ENCODE measurements at places on chromosomes 11 and 22.

DNA sequence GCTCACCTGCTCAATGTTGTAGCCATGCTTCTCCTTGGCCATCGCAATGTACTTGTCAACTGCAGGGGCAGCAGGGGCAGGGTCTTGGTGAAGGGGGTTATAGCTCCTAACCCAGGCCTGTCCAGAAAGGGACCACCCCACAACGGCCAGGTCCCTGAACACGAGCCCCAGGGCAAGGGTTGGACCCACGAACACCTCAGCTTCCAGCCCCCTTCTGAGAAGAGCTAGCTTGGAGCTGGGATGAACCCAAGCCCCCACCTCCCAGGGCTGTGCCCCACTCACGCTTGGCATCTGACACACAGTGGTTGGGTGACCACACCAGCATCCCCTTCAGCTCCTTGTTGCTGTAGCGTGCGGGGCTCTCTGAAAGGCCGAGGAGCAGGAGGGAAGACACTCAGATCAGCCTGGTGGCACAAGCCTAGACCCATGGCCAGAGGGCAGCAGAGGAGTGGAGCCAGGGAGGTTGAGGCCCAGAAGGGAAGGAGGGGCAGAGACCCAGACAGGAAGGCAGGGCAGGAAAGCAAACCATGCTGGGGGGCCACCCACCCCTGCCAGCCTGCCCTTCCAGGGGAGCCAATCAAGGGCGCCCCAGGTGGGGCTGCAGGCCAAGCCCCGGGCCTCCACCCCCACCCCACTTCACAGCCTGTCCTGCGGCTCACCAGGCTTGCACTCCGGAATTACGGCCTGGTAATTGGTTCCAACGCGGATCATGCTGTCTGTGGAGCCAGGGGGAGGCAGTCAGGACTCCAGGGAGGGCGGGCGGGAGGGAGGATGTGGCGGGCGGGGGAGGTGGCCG, 1.9 kb downstream of the RCOR2 start:
- DNase-seq, result peak; percentile 37

- peak; percentile 83 for DNase-seq
Observed at GRCh38 chr22:40020956-40021355, 26.2 kb downstream of the FAM83F start.

DNA sequence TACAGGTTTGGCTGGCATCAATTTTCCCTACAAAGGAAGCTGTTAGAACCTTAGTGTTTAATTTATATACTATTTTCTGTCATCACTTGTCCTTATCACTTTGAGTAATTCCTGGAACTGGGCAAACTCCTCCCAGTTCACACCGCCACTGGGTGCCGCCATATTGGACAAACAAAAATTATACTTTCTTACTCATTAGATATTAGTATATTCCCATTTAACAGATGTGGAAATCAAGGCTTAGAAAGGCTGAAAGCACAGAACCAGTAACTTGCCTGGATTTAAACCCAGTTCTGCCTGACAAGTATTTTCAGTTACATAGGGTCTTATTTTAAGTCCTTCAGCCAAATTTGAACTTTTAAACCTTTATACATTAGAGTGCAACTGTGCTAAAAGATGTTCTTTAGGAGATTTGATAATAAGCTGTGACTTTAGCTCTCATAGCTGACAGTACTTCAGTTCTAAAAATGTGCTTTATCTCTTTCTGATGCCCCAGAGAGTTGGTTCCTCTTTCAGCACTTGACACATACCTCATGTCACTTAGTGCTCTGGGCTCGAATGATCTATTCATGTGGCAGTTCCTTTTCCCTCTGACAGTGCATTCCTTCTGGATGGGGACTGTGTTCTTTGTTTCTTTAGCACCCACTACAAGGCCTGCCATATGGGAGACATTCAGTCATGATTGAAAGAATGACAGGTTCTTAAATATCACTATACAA, 25.4 kb downstream of the COA4 start:
- DNase-seq, result no peak

GRCh38 chr11:129691142-129691541, 124.5 kb upstream of the TMEM45B start:
- no peak for DNase-seq

GRCh38 chr11:123678246-123678645, 23.8 kb upstream of the SCN3B start:
- DNase-seq, result no peak

GRCh38 chr11:7020183-7020917, at the start of the genes NLRP14 and ZNF214:
Gene NLRP14 (plus strand): TSS chr11:7020479. CDS start chr11:7038587, 18,108 bp downstream.
Gene ZNF214 (minus strand): TSS chr11:7020346. CDS start chr11:7002835, 17,511 bp downstream.
- peak; percentile 96 for DNase-seq

- DNase-seq, result no peak
Observed at GRCh38 chr11:42161886-42162285, 702.4 kb upstream of the LRRC4C start.

DNA sequence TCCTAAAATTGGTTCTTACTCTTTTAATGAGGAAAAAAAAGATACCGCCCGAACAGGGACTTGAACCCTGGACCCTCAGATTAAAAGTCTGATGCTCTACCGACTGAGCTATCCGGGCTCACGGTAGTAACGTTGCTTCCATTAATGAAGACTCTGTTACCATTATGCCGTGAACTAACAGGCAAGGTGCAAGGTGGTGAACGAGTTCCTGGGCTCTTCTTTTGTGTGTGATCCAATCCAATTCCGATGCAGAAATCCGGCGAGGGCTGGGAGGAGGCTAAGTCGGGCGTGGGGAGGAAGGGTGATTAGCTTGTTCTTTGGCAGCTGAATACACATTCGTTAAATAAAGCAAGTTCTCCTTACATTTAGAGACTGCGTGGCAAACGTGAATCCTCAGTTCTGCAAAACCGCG, 49.0 kb downstream of the OR4D9 start:
- peak; percentile 77 for DNase-seq

DNA sequence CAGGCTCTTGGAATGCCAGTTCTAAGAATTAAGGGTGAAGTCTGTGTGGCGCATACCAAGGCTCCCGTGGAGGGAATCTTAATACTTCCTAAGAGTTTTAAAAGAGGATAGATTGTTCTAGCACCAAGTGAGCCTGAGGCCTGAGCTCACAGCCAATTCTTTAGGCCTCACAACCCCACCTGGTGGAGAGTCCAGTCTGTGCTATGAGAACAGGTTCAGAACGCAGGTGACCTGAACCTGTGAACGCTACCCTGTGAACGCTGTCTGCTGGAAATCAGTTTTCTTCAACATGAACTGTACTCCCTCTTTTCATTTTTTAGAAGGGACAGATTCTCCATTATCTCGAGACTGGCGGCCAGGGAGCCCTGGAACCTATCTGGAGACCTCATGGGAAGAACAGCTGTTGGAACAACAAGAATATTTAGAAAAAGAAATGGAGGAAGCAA, 43.2 kb upstream of the DLAT start:
- DNase-seq, result peak; percentile 23

GRCh38 chr22:44133161-44133560, 47.6 kb upstream of the PARVG start:
- DNase-seq, result no peak

DNA sequence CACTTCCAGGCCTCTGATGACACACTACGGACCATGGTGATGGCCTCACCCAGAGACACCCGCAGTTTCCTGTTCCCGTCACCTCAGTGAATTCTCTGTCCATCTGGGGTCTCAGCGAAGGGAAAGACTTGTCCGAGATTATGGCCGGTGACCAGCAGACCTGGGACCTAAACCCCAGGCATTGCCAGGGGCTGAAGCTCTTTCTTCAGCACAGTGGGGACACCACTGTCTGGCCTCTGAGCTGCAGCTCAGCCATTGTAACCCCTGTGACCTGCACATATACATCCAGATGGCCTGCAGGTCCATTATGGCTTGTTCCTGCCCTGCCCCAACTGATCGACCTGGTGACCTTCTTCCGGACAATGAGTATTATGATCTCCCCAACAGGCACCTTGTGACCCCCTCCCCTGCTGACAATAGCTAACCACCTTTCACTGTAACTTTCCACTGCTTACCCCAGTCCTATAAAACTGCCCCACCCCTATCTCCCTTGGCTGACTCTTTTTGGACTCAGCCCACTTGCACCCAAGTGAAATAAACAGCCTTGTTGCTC, 22.3 kb downstream of the CBX7 start:
- DNase-seq, result no peak

DNA sequence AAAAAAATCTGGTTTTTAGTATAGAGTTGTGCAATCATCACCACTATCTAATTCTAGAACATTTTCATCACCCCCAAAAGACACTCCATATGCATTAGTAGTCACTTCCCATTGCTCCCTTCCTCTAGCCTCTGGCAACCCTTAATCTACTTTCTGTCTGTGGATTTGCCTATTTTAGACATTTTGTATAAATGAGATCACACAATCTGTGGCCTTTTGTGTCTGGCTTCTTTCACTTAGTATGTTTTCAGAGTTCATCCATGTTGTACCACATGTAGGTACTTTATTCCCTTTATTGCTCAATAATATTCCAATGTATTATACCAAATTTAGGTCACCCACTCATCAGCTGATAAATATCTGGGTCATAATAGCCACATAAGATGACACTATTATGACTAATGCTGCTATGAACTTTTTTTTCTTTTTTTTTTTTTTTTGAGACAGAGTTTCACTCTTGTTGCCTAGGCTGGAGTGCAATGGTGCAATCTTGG, 67.5 kb upstream of the SCUBE2 start:
- DNase-seq, result no peak

GRCh38 chr11:133619397-133619796, 87.1 kb upstream of the OPCML start:
- no peak for DNase-seq

- DNase-seq, result no peak
Observed at GRCh38 chr11:119441898-119442243, 18.9 kb upstream of the THY1 start.

GRCh38 chr11:72735495-72736027, 16.6 kb downstream of the ARAP1 start:
- peak; percentile 19 for DNase-seq

GRCh38 chr22:23184764-23185113, 4.4 kb downstream of the BCR start:
- peak; percentile 15 for DNase-seq

DNA sequence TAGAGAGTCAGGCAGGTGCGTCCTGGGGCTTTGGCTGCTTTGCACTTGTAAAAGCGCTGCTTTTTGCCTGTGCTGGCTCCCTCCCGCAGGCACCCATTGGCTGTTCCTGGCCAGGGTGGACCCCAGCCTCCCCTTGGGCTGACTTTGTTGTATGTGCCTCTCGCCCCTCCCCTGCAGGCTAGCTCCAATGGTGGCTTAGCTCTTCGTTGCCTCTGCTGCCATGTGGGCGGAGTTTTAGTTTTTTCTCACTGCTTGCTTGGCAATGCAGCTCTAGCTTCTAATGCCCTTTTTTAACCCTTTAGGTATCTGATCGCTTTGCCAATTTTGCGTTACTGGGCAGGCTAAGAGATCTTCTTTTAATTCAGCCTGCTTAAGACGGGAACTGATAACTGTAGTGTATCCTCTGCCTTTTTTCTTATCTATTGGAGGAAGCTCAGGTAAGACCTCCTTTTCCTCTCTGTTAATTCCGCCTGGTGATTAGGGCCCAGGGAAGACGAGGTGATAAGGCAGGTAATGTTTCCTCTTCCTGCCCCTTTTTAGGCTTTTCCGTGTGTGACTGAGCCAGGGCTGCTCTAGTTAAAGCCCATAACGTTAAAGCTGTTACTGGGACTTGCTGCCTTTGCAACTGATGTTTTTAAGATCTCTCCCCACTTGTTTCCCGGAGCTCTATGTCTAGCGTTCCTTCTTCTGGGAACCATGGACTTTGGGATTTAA, 11.7 kb upstream of the GLYATL1 start:
- DNase-seq, result peak; percentile 80

- no peak for DNase-seq
Observed at GRCh38 chr11:12083380-12083779, 27.0 kb upstream of the MICAL2 start.

GRCh38 chr11:111095327-111095726, 150.2 kb upstream of the POU2AF2 start:
- no peak for DNase-seq

- no peak for DNase-seq
Observed at GRCh38 chr11:128965485-128965884, 22.8 kb upstream of the TP53AIP1 start.

- DNase-seq, result no peak
Observed at GRCh38 chr11:5593146-5593545, 3.3 kb upstream of the TRIM6 start.

GRCh38 chr11:123829745-123830144, 23.6 kb upstream of the OR6M1 start:
- DNase-seq, result no peak

DNA sequence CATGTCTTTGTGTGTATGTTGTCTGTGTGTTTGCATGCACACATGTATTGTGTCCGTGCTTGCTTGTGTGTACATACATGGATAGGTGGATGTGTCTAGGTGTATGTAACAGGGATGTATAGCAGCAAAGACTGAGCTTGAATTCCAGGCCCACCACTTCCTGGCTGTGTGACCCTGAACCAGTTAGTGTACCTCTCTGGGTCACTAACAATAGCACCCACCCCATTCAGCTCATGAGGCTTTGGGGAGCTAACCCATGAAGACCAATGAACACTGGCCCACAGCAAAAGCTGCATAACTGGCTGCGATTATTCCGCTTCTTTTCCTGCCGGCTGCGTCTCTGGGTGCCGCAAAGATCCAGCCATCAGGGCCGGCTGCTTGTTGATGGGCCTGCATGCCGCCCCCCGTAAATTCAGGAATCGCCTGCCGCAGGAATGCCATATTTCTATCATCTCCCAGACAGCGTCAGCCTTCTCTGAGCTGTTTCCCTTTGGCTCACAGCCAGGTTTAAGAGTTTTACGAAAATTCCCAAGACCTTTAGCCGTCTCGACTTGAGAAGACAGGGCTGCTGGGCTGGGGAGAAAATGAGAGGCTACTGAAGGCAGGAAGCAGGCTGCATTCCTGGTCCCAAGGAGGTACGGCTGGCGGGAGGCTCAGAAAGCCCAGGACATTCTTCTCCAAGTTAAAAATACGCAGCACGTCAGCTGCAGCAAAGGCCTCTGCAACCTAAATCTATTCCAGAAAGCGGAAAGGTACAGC, 224.6 kb downstream of the MN1 start:
- no peak for DNase-seq

DNA sequence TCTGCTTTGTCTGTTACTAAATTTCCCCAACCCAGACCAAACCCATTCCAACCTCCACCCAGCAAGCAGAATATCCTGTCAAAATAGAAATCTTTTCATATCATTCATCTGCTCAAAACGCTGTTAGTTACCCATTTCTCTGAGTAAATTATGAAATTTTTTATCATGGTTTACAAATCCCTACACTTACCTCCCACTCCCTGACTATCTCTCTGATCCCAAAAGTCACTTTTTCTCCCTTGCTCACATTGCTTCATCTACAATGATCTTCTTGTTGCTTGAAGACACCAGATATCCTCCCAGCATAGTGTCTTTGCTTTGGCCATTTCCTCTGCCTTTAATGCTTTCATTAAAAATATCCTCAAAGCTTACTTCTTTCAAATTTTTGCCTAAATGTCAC, 195.5 kb upstream of the CTSC start:
- DNase-seq, result no peak

GRCh38 chr11:114395736-114396135, 4.6 kb downstream of the C11orf71 start:
- DNase-seq, result no peak

DNA sequence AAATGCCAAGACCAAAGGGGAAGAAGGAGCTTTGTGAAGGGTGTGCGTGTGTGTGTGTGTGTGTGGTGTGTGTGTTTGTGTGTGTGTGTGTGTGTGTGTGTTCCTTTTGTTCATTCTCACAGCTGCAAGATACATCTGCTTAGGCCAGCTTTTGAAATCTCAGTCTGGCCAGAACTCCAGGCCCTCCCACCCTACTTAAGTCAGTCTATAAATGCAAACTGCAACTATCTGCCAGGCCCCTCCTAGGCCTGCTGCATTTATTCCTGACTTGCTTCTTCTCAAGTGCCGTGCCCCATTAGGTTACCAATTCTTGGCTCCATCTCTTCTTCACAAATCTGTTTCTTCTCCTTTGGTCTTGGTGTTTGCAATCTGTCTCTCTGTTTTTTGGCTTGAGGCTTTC, 21.6 kb upstream of the RIC3 start:
- no peak for DNase-seq

Data from NCI-H1417 (cell line).